ENCODE measurements at places on chromosomes 7 and 10.

GRCh38 chr10:70714245-70714644, 41.9 kb downstream of the ADAMTS14 start:
- DNase-seq, result no peak

GRCh38 chr10:94361171-94361794, 1.5 kb downstream of the NOC3L start:
- no peak for DNase-seq

GRCh38 chr7:25485026-25485425, 256.7 kb upstream of the NPVF start:
- no peak for DNase-seq

DNA sequence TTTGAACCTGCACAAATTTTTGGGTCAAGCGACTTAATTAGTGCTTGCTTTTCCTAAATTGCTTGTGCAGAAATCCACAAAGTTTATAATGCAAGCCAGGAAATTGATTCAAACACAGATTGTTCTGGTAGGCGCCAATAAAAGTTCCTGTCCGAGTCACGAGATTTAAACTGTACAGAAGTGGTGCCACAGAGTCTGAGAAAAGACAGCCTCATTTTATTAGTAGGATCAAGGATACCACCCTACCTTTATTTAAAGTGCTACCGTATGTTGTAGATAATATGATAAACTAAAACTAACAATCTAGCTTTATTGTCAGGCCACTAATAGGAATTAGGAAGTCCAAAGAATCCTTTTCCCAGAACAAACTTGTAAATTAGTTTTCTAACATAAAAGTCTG, 696.7 kb downstream of the TNS3 start:
- DNase-seq, result no peak

- DNase-seq, result no peak
Measured at GRCh38 chr7:37516664-37517063, 68.0 kb upstream of the ELMO1 start.

DNA sequence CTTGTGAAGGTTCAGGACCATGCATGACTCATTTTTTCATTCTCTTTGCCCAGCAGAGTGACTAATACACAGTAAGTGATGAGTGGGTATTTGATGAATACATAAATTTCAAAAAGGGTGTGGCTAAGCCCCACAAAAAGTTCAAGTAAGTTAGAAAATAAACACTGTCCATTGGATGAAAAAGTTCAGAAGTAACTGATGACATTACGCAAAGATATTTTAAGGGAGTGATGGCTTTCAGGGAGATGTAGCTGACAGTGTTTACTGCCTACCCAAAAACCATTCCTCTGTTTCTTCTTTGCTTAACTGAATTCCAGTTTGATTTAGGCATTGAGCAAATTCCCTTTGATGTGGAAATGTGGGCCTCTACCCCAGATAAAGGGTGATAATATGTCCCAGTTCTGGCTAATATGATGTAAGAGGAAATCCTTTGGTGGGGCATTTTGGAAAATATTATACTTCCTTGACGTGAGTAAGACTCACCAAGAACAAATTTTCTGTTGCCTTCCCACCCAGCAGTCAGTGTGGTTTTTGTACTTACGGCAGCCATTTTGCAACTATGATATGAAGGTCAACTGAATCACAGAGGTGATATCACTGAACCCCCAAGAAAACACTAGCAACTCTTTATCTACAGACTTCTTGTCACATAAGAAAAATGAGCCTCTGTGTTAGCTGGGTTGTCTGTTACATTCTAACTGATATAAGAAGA, 29.0 kb upstream of the EBLN1 start:
- DNase-seq, result no peak

GRCh38 chr10:106082865-106083264, 1081.6 kb downstream of the SORCS1 start:
- no peak for DNase-seq

DNA sequence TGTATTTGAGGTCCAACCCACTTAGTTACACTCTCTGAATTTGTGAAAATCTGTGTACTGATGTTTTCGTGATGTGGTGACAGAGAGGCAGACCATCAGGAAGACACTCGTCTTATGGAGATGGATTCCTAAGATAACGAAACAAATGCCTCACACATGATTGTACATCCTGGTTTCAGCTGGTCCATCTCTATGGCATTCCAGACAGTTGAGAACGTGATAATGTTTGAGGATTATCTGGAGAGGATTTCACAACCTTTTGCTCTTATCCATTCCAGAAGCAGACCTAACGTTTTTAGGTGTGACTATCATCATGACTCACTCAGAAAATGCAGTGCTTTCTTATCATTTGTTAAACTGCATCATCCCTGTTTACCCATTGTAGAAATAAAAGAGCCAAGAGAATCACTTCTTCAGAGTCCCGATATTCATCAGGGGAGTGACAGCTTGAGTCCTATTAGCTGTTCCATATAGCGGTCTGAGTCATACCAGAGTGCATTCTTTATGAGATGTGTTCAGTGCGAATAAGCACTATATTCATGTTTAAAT, 74.5 kb downstream of the BMPER start:
- DNase-seq, result no peak

DNA sequence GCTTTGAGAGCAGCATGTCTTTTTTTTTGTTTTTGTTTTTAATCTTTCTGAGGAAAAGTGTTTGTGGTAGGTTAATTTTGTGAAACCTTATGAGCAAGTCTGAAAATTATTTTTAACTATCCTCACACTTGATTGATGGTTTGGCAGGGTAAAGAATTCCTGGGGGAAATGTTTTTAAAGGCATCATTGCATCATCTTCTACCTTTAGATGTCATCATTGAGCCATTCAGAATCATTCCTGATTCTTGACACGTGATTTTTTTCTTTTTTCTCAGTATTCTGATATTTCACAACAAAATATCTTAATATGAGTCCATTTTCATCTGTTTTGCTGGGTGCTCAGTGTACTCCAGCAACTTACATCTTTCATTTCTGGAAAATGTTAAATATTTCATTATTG, 28.3 kb downstream of the PALS2 start:
- no peak for DNase-seq

DNA sequence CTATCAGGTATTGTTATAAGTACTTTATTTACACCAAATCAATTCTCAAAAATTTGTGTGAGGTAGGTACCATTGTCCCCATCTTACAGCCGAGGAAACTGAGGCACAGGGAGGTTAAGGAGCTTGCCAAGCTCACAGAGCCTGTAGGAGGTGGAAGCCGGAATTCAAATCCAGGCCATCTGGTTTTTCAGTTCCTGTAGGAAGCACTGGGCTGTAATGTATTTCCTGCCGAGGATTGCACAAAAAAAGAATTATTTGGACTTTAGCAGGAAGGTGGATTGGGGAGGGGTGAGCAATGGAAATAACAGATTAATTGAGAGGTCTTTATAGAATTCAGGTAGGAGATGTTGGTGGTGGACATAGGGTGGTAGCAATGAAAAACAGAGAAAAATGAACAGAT, 315.3 kb upstream of the AUTS2 start:
- DNase-seq, result no peak

DNA sequence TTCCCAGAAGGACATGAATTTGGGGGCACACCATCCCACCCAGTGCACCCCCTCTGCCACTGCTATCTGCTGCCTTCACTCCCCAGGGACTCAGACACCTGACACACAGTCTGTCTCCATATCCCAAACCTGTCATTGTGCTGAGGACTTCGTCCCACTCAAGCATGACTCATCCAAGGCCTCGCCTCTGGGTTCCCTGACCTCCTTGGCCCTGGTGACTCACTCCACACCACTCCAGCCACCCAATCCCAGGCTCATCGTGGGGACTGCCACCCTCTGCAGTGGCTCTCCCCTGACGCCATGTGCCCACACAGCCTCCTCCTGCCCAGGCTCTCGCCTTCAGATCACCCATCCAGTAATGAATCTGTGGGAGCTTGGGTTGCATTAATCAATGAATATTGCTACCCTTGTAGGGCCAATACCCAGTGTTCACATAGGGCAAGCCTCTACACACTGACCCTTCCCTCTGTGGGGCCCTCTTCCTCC, 6.6 kb upstream of the INSIG1 start:
- no peak for DNase-seq

DNA sequence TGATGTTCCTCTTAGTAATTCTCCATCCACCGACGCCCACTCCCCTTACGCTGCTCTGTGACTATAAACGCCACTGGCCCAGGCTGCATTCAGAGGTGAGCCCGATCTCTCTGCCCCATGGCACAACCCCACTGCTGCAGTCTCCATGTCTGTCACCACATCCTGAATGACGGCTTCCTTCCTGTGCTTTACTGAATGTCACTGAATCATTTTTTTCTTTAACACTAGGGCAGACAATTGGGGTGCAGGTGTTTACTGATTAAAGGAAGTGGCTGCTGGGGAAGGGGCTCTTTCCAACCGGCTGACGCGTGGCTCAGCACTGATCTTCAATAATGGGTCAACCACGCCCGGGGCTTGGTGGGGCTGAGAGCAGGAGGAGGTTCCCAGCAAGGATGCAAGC, 208.3 kb downstream of the USP6NL start:
- DNase-seq, result peak; percentile 24

GRCh38 chr7:4880218-4880617, 3.3 kb downstream of the RADIL start:
- no peak for DNase-seq

DNA sequence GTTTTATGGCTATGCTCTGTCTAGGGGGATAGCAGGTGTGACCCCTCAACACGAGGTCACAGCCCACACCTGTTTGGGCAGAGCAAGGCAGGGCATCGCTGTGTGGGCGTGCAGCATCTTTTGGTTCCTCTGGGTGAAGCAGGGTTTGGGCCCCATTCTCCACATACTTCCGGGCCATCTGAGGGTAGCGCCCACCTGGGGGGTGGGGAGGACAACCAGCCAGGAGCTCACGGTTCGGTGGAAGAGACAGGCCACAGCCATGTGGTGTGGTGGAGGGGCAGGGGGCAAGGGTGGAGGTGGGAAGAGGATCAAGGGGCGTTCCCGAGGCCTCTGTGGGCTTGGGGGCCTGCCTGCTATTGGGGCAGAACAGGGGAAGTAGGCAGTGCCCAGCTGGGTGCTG, 2.4 kb downstream of the SH2B2 start:
- no peak for DNase-seq

- no peak for DNase-seq
Measured at GRCh38 chr7:15985587-15986384, 299.3 kb upstream of the MEOX2 start.

- DNase-seq, result no peak
Measured at GRCh38 chr10:72001033-72001395, 36.8 kb downstream of the CHST3 start.

DNA sequence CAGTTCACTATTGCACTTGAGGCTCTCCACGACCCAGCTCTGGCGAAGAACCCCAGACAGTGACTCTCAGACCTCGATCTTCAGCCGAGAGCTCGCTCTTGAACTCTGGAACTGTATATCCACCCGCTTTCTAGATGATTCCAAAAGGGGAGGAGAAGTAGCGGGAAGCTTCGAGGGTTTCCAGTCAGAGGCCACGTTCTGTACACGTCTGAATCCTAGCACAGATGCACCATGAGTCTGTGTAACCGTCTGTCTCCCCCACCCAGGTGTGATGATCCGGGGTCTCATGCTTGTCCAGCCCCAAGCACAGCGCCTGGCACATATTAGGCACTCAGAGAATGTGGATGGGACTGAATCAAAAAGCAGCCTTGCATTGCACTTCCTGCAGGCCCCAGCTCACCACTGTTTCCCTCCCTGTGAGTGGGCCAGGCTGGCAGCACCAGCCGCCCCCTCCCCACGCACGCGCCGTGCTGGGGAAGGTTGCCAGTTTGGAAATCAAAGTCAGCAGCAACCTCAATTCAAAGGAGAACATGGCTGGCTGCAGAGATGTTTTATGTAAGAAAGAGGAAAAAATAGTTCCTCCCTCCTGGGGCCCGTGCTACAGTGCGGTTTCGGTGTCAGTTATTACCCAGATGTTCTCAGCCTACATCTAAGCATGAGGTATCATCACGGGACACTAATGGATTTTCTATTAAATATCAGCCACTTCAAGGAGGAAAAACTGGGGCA, 5.7 kb downstream of the GRID2IP start:
- DNase-seq, result no peak

DNA sequence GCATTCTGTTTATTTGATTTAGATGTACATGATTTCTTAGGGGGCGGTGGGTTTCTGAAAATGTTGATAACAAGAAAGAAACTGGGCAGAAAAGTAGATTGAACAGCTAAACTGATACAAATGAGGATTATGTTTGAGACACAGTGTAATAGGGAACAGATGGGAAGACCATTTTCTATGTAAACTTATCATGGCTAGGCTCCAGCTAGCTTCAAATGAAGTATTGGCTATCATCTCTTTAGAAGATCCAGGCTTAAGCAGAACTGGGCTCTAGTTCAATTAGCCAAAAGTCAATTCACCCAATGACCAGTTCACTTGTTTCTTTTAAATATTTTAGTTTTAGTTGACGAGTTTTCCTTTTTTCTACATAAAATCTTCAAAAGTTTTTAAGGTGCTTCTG, 639.5 kb downstream of the ANKRD7 start:
- no peak for DNase-seq

GRCh38 chr10:88309365-88309764, 273.8 kb downstream of the RNLS start:
- DNase-seq, result no peak

DNA sequence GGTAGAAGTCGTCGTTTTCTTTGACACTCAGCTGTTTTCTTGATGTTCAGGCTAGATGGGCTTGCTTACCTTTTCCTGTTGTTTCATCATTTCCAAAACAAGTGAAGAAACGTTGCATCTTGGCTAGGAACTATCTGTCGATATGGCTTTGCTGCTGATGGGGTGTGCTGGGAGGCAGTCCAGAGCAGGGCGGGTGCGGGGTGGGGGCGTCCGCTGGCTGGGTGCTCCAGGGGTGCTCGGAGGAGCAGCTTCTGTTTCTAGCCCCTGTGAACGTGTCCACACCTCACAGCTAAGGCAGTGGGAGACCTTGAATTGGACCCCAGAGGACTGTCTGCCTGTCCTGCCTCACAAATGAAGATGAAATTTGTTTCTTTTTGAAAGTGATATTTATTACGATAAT, 7.6 kb upstream of the SUN1 start:
- no peak for DNase-seq

- no peak for DNase-seq
Measured at GRCh38 chr10:64785816-64786215, 1264.6 kb downstream of the REEP3 start.
